CD4-positive, alpha-beta memory T cell (primary cell): ENCODE measurements at places on chromosomes 16 and 17. TPM values are rescaled to one million over a fixed set of nuclear protein-coding genes. Genes with fewer than 3 reads are reported as not detected.

DNA sequence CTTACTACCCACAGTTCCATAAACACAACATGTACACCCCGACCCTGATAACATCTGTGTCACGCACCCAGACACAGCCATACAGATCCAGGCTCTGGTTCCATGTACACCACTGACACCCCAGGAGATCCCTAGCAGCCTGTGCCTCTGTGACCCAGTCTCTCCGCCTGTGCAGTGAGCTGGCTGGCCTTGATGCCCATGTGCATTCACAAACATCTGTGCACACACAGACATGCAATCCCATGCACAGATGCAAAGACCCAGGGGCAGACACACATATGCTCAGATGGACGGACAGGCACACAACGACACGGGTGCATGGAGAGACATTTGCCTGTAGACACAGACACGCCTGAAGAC, 4.1 kb downstream of the CCDC102A start:
- H3K27me3 ChIP-seq = no peaks in the 10 kb centered on the region
- H3K36me3 ChIP-seq = no peaks in the 10 kb centered on the region
- H3K4me3 ChIP-seq = no peak overlapping the region
- DNase-seq = no peak
- H3K27ac ChIP-seq = peak overlapping the region; percentile 89
- peaks cover 72% of the 10 kb centered on the region for H3K4me1 ChIP-seq

DNA sequence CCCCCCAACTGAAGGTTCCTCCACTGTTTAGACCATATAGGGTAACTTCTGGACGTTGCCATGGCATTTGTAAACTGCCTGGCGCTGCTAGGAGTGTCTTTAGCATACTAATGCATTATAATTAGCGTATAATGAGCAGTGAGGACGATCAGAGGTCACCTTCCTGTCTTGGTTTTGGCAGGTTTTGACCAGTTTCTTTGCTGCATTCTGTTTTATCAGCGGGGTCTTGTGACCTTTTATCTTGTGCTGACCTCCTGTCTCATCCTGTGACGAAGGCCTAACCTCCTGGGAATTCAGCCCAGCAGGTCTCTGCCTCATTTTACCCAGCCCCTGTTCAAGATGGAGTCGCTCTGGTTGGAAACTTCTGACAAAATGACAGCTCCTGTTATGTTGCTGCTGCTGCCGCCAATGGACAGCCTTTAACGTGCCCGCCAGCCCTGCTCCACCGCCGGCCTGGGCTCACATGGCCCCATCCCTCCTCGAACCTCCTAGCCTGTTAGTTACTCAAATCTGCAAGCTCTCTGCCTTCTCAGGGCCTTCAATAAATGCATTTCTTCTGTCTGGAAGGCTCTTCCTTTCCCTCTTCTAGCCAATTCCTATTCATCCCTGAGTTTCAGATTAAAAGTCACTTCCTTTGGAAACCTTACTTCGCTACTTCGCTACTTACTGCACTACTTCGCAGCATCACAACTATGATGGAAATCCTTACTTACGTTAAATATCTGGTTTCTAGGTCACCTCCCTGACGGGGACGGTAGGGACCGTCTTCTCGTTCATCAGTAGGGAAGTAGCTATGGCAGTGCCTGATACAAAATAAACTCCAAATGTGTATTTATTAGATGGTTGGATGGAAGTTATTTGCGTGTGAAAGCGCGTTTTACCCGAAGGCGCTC, 640 bp upstream of the NAGLU start:
- peak overlapping the region; percentile 8 for H3K4me3 ChIP-seq
- no peaks in the 10 kb centered on the region for H3K27me3 ChIP-seq
- peaks cover 34% of the 10 kb centered on the region for H3K4me1 ChIP-seq
- no peaks in the 10 kb centered on the region for H3K36me3 ChIP-seq

- no peak overlapping the region for H3K4me3 ChIP-seq
- no peak overlapping the region for H3K27ac ChIP-seq
- H3K27me3 ChIP-seq = no peaks in the 10 kb centered on the region
- DNase-seq = no peak
- H3K4me1 ChIP-seq = no peaks in the 10 kb centered on the region
Observed at GRCh38 chr16:72753881-72754280, 294.0 kb downstream of the ZFHX3 start.

GRCh38 chr17:68455901-68456338, 1.4 kb downstream of the WIPI1 start:
- no peak overlapping the region for H3K27ac ChIP-seq
- H3K4me1 ChIP-seq = peaks cover 42% of the 10 kb centered on the region
- no peak overlapping the region for H3K4me3 ChIP-seq
- no peaks in the 10 kb centered on the region for H3K27me3 ChIP-seq
- no peak for DNase-seq
- no peaks in the 10 kb centered on the region for H3K36me3 ChIP-seq

IRX6 gene
- total RNA-seq = not detected

FOXF1 gene
- total RNA-seq = not detected

- H3K36me3 ChIP-seq = no peaks in the 10 kb centered on the region
- no peaks in the 10 kb centered on the region for H3K27me3 ChIP-seq
- no peak for DNase-seq
- no peak overlapping the region for H3K27ac ChIP-seq
Observed at GRCh38 chr16:78252757-78253156, 153.3 kb downstream of the WWOX start.

CMTM2 gene
- 0.72 TPM for total RNA-seq

DNA sequence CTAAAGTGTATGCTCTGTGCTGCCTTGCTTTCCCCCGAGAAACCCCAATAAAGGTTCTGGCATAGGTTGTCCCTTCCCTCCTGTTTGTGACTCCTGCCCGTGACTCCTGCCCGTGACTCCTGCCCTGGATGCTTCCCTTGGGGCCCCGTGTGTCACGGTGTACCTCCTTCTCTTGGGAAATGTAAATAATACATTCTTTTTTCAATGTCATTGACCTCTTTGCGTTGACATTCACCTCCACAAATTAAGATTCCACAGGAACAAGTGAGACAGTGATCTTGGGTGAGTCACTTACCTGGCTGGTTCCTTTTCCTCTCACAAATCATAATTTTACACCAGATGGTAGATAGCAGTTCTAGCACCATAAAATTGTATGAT, 632 bp downstream of the CCL15 start:
- no peak overlapping the region for H3K4me3 ChIP-seq
- DNase-seq = no peak
- no peak overlapping the region for H3K27ac ChIP-seq
- H3K4me1 ChIP-seq = no peaks in the 10 kb centered on the region
- H3K27me3 ChIP-seq = no peaks in the 10 kb centered on the region

DNA sequence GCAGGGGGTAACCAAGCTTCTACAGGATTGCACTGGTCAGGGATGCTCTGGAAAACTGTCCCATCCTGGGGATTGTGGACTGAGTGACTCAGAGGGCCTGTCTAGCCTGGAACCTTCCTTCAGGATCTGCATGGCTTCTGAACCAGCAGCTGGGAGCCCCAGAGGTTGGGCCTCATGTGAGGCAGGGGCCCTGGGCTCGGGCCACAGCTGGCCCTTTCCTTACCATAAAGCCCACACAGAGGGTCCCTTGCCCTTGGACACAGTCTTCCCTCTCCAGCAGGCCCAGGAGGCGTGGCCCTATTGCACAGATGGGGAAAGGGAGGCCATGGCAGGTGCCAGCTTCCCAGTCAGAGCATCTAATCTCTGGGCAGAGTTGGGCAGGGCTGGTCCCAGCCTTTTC, 30.5 kb downstream of the ADCY7 start:
- H3K4me3 ChIP-seq = no peak overlapping the region
- DNase-seq = no peak
- H3K4me1 ChIP-seq = no peaks in the 10 kb centered on the region

- no peaks in the 10 kb centered on the region for H3K27me3 ChIP-seq
- no peaks in the 10 kb centered on the region for H3K36me3 ChIP-seq
- no peaks in the 10 kb centered on the region for H3K4me1 ChIP-seq
- H3K4me3 ChIP-seq = no peak overlapping the region
- no peak overlapping the region for H3K27ac ChIP-seq
- DNase-seq = no peak
Observed at GRCh38 chr16:77430787-77431585, 3.8 kb downstream of the ADAMTS18 start.

EPN3 gene
- not detected for total RNA-seq

GRCh38 chr17:28570716-28571360, 486 bp downstream of the PIGS start:
- peaks cover 64% of the 10 kb centered on the region for H3K4me1 ChIP-seq
- no peaks in the 10 kb centered on the region for H3K27me3 ChIP-seq
- peak; percentile 48 for DNase-seq
- H3K27ac ChIP-seq = peak overlapping the region; percentile 79

- no peaks in the 10 kb centered on the region for H3K36me3 ChIP-seq
- no peak for DNase-seq
- no peak overlapping the region for H3K4me3 ChIP-seq
- no peaks in the 10 kb centered on the region for H3K27me3 ChIP-seq
Observed at GRCh38 chr16:69179328-69180010, 7.5 kb upstream of the SNTB2 start.

CHST5 gene
- not detected for total RNA-seq

DNA sequence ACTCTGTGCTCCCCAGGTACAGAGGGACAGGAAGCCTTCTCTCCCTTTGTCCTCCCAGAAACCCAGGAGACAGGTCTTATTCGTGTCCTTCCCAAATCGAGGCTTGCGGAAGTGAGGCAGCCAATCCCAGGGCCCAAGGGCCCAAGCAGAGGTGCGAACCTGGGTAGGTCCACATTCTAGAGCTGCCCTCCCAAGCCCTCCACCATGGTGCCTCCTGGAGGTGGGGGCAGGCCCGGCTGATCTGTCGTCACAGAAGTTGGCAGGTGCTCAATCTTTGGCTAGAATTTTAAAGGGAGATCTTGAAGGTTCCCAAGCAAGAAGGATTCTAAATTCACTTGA, 21.5 kb downstream of the MRC2 start:
- no peak for DNase-seq
- no peak overlapping the region for H3K4me3 ChIP-seq
- H3K27ac ChIP-seq = no peak overlapping the region
- H3K27me3 ChIP-seq = no peaks in the 10 kb centered on the region

GRCh38 chr16:71474864-71475263, 12.8 kb upstream of the ZNF23 start:
- H3K27me3 ChIP-seq = no peaks in the 10 kb centered on the region
- no peak overlapping the region for H3K27ac ChIP-seq
- no peaks in the 10 kb centered on the region for H3K4me1 ChIP-seq
- no peak for DNase-seq

- DNase-seq = no peak
- no peaks in the 10 kb centered on the region for H3K4me1 ChIP-seq
- no peak overlapping the region for H3K27ac ChIP-seq
- H3K4me3 ChIP-seq = no peak overlapping the region
- H3K27me3 ChIP-seq = no peaks in the 10 kb centered on the region
- H3K36me3 ChIP-seq = no peaks in the 10 kb centered on the region
Observed at GRCh38 chr17:15274017-15274416, 8.9 kb upstream of the PMP22 start.

EPOP gene
- total RNA-seq = 0.09 TPM

DNA sequence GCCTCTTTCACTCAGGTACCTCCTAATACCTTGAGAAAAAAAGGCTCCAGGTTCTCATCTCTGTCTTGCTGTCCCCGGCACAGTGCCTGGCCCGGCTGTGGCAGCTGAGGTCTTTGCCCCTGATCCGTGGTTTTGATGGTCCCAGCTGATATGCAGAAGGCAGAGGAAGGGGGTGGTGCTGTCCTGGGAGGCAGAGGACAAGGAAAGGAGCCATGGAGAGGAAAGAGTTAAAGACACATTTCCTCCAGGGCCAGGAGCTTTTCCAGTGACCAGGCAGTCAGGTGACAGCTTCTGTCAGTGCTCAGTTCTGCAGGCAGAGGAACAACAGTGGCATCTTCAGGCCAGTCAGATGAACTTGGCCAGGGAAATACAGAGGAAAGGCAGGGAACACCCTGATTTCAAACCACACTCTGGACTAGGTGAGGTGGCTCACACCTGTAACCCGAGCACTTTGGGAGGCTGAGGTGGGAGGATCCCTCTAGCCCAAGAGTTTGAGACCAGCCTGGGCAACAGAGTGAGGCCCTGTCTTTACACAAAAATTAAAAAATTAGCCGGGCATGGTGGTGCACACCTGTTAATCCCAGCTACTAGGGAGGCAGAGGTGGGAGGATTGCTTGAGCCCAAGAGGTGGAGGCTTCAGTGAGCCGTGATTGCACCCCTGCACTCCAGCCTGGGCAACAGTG, 3.3 kb upstream of the COG1 start:
- H3K36me3 ChIP-seq = no peaks in the 10 kb centered on the region
- no peak overlapping the region for H3K4me3 ChIP-seq
- no peak for DNase-seq
- peaks cover 14% of the 10 kb centered on the region for H3K4me1 ChIP-seq
- no peaks in the 10 kb centered on the region for H3K27me3 ChIP-seq

DNA sequence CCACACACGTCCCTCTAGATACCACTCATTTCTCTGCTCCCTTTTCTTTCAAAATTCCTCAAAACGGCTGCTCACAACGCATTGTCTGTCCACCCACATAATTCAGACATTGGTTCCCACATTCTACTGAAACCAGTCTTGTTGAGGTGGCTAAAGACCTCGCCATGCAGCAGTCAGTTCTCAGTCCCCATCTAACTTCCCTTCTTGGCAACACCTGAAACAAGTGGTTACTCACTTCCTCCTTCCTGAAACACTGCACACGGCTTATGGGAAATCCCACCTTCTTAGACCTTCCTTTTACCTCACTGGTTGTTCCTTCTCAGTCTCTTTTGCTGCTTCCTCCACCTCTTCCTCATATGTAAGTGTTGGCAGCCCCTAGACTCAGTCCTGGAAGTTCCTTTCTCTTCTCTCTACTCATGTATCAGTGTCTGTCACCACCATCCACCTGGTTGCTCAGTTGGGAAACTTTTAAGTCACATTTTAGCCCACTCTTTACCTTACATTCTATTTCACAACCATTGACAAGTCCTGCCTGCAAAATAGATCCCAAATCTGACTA, 277.1 kb downstream of the CEP112 start:
- H3K27ac ChIP-seq = no peak overlapping the region
- H3K36me3 ChIP-seq = no peaks in the 10 kb centered on the region
- no peak for DNase-seq
- no peaks in the 10 kb centered on the region for H3K27me3 ChIP-seq
- peaks cover 10% of the 10 kb centered on the region for H3K4me1 ChIP-seq
- H3K4me3 ChIP-seq = no peak overlapping the region

DNA sequence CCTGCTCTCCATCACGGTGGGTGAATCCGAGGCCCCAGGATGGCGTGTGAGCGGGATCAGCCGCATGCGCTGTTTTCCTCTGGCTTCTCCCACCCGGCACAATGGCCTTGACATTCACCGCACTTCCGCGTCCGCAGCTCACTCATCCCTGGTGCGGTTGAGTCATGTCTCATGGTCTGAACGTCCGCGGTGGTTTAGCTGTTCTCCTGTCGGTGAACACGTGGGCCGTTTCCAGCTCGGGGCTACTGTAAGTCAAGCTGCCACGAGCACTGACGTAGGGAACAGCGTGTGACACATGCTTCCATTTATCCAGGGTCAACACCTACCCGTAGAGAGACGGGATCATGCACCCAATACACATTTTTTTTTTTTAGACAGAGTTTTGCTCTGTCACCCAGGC, 15.3 kb upstream of the CACNA1H start:
- no peak for DNase-seq
- H3K27ac ChIP-seq = no peak overlapping the region
- no peaks in the 10 kb centered on the region for H3K27me3 ChIP-seq

RRAD gene
- total RNA-seq = 0.29 TPM

- no peak overlapping the region for H3K27ac ChIP-seq
- no peaks in the 10 kb centered on the region for H3K4me1 ChIP-seq
- DNase-seq = no peak
- no peaks in the 10 kb centered on the region for H3K36me3 ChIP-seq
Observed at GRCh38 chr17:81156866-81157805, 8.2 kb upstream of the PVALEF start.
